Nephron progenitor cell (in vitro differentiated cells): ENCODE measurements at places on chromosomes 5 and 9.

GRCh38 chr5:23730023-23730422 is 222.6 kb downstream of the PRDM9 start:
- no peak for DNase-seq

GRCh38 chr9:113548221-113549041 is 84.9 kb downstream of the RGS3 start:
- DNase-seq = no peak

- no peak for DNase-seq
These were observed 921.8 kb downstream of the NR2F1-AS1 start for GRCh38 chr5:92659246-92659645.

DNA sequence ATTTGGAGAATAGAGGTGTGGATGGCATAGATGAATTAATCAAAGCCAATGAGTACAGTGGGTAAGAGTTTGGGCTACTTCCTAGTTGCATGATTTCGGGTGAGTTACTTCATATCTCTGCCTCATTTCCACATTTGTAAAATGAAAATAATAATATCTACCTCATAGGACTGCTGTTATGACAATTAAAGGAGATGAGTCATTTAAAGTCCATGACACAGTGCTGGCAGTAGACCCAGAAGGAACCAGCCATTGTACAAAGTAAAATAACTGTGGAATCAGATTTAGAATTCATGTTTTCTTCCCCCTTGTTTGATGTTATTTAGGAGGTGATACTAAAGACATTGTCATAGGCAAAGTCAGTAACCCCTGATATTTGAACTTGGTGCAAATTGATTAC is 139.5 kb upstream of the SLC27A6 start:
- DNase-seq = no peak

- no peak for DNase-seq
These were observed 295.0 kb downstream of the ADAMTS6 start for GRCh38 chr5:65186646-65187227.

DNA sequence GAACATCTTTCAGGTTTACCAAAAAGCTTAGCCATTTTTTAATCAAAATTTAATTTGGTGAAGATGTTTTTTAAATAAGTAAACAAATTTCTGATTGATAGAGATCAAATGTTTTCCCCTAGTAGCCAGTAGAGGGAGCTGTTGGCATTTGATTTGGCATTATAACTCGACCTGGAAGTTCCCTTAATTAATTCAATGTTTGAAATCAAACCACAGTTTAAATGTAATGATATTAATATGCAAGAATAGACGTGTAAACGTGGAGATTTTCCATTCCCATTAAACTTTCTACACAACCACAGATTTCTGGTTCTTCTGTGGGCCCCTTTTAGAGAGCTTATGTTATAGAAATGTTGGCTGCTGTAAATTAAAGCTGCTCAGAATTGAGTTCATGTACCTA is 148.1 kb upstream of the MPDZ start:
- DNase-seq = no peak

DNA sequence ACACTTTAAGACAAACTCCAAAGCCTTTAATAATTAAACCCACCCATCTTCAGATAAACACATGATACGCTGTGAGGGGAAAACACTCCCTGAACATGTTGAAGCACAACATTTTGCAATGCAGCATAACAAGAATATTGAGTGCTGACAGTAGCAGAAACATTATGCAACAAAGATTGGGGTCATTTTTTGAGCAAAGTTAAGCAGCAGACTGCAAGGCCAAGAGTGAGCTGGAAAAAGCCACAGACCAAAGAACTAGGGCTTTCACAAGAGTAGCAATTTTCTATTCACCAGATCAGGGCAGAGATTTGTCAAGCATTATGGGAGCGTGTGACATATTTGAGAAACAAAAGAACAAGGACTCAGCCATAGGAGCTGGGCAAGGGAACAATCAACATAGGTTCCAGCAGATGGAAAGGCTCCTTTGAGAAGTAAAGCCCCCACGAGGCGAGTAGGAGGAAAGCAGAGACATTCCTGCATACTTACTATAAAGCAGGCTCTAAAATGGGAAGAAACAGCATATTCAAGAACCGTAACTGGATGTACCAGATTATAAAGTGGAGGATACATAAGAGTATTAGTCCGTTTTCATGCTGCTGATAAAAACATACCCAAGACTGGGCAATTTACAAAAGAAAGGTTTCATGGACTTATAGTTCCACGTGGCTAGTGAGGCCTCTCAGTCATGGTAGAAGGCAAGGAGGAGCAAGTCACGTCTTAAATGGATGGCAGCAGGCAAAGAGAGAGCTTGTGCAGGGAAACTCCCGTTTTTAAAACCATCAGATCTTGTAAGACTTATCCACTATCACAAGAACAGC is 4.8 kb upstream of the TTC23L start:
- no peak for DNase-seq
